ENCODE measurements at places on chromosomes 6 and 20.

DNA sequence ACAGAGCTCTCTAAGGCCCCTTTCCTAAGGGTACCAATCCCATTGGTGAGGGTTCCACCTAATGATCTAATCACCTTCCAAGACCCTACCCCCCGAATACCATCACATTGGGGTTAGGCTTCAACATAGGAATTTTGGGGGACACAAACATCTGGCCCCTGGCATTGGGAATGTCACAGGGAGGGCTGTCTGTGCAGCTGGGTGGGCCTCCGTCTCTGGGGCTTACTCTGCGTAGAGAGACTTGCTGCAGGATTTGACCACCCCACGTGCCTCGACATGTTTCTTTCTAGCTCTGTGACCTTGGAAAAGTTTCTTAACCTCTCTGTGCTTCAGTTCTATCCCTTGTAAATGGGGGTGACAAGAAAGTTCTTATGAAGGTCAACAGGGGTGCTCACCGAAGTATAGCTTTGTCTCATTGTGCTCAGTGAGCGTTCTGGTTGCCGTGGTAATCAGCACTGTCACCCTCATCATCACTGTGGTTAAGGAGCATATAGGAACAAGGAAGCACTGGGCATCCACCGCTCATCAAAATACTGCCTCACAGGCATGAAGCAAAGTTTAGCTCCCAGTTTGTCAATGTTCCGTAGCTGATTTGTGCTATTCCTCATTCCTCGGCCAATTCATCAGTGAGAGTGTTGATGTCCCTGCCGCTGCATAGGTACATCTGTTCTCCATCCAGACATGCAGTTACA, 152.8 kb downstream of the SYCP2 start:
- H3K27me3 ChIP-seq: peaks cover 33% of the 10 kb centered on the region
- no peak overlapping the region for H3K27ac ChIP-seq
- DNase-seq: no peak

- no peak overlapping the region for H3K4me3 ChIP-seq
- no peaks in the 10 kb centered on the region for H3K27me3 ChIP-seq
- H3K4me1 ChIP-seq: no peaks in the 10 kb centered on the region
- no peak for DNase-seq
Measured at GRCh38 chr20:39042279-39043150, 80.4 kb downstream of the DHX35 start.

GRCh38 chr6:13012977-13013680, 296.6 kb downstream of the PHACTR1 start:
- peak; percentile 12 for DNase-seq
- peaks cover 13% of the 10 kb centered on the region for H3K4me1 ChIP-seq
- H3K36me3 ChIP-seq: no peaks in the 10 kb centered on the region

DNA sequence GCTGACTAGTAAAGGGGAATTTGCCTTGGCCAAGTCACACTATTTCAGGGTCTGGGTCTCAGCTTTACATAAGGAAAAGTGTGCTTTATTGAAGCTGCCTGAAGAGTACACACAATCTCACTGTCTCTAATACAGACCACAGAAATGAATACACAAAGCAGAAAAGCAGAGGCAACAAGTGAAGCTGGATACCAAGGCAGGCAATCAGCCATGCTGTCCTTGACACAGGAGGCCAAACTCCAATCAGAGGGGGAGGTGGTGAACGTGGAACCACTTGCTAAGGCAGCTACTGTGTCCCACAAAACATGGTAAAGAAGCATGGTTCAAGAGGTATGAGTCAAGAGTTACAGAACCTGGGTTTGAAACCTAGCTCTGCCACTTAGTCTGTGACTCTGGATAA, 21.8 kb upstream of the CCND3 start:
- H3K27me3 ChIP-seq: no peaks in the 10 kb centered on the region
- H3K36me3 ChIP-seq: no peaks in the 10 kb centered on the region
- no peak overlapping the region for H3K27ac ChIP-seq
- H3K4me1 ChIP-seq: peaks cover 20% of the 10 kb centered on the region
- H3K4me3 ChIP-seq: no peak overlapping the region

GRCh38 chr6:81950877-81951276, 198.4 kb upstream of the TENT5A start:
- H3K27me3 ChIP-seq: no peaks in the 10 kb centered on the region
- no peak overlapping the region for H3K4me3 ChIP-seq
- H3K4me1 ChIP-seq: no peaks in the 10 kb centered on the region

DNA sequence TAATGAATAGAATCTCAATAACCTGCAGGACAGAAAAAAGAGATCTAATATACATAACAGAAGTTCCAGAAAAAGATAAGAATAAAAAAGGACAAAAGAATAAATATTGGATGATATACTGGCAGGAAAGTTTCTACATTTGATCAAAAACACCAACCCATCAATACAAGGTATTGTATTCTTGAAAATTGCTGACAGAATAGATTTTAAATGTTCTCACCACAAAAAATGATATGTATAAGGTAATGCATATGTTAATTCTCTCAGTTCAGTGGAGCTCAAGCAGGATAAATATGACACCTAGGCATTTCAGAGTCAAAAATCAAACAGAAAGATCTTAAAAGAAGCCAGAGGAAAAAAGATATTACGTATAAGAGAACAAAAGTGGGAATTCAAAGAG, 43.8 kb downstream of the SERAC1 start:
- H3K27ac ChIP-seq: no peak overlapping the region
- H3K36me3 ChIP-seq: peaks cover 26% of the 10 kb centered on the region
- no peak overlapping the region for H3K4me3 ChIP-seq
- no peaks in the 10 kb centered on the region for H3K4me1 ChIP-seq
- DNase-seq: no peak
- no peaks in the 10 kb centered on the region for H3K27me3 ChIP-seq
